ENCODE measurements at places on chromosomes 6 and 20.

DNA sequence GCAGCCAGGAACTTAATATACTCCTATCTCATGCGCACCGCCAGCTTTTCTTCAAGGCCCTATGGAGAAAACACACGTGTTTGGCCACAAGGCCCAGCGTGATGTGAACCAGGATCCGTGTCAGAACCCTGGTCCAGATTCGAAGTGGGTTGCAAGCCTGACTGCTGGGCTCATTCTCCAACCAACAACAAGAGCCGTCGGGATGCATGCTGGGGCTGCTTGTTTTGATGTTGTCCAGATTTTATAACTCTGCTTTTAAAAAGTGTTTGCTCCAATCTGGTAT lies 463 bp upstream of the SLC22A2 start:
- no peak for DNase-seq

DNA sequence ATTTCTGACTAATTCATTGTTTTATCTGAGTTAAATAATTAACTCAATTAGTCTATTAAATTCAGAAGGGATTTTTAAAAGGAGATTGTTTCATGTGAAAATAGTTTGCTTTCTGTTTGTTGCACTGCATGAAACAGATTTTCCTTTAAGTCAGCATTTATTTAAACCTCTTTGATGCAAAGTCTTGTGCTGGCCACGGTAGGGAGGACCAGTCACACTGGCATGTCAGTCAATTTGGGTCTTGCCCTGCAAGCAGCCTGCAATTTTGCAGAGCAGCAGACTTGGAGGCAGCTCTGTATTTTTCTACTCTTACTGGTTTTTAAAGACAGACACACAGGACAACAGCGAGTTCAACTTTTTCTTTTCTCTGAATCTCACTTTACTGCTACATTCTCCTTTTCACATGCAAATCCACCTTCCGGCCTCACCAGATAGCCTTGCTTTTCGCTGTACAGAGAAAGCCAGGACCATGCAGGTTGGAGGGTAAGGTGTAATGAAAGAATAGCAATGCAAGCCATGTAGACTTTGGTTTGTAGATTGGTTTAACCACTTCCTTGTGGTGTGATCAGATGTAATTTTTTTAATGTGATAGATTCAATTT lies 689.9 kb upstream of the AGPAT4 start:
- no peak for DNase-seq

GRCh38 chr20:39504710-39505094 lies 542.6 kb downstream of the DHX35 start:
- DNase-seq, result no peak

- DNase-seq, result no peak
These were observed 1.4 kb downstream of the TOP1 start for GRCh38 chr20:41030061-41030460.

DNA sequence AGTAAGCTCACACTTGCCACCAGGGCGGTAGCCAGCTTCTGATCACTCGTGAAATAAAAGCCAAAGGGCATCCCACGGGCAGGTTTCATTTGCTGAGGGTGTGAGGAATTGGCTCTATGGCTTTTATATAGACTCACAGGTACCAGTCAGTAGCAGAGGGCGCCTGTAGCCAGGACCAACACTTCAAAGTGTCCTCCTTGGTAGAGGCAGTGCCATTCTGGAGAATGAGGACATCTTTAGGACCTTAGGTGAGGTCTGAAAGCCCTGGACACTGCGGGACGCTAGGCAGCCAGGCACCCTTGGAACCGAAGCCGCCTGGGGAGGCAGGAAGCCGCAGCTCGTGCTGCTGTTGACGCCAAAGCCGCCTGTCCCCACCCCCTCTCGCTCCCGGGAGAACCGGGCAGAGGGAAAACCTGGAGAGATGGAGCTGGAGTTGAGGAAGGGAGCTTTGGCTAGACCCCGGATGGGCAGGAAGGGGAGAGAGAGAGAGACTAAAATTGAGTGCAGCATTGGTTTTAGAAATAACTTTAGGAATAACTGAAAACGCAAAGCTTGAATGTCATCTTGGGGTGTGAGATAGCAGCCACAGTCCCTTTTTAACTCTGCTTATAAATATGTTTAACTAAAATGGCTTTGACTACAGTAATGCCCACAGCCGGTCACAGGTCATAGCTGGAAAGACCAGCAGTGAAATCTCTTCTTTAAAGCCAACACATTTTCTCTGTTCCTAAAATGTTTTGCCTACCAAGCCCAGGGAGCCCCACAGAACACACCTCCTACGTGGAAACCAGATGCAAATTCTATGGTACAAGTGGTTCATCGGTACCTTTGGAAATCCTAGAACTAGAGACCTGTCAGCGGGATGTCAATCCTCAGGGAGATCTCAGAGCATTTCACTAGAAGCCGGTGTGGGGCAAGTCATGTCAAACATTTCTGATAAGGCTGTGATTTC lies 128.5 kb upstream of the CDYL start:
- no peak for DNase-seq

DNA sequence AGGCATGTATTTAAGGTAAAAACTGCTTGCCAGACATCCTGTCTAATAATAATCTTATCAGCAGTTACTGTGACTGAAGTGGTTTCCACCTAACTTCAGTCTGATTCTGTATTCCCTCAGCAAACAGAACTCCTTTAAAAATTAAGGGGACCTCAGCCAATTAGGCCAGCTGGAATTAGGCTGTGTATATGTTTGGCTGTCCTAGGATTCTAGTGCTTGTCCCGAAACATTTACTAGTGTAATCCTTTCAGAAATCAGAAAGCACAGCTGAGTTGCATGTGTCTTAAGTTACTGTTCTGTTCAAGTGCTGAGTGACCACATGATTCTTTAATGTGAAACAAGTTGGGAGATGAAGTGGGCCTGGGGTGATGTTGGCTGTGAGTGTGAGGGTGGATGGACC lies 120.9 kb upstream of the SUPT3H start:
- DNase-seq, result no peak

- no peak for DNase-seq
These were observed 41.8 kb upstream of the TOP1 start for GRCh38 chr20:40986774-40987173.

- no peak for DNase-seq
These were observed 5.2 kb downstream of the MBOAT1 start for GRCh38 chr6:20207088-20207418.

DNA sequence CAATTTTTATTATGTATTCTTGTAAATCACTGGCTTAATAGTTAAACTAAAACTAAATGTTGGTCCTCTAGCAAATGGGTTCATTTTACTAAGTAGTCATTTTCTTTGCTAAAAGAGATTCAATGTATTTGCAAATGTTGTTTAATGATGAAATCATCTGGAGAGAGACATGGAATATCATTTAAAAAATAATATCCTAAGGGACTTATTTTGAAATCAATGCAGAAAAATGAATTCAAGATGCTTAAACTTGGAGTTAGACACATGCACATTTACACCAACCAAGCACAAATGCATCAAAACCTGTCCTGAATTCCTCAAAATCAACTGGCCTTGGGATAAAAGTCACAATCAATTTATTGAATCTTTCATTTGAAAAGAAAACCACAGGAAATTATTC lies 165.0 kb upstream of the RNF217 start:
- no peak for DNase-seq

GRCh38 chr6:26202811-26203583 lies 115.8 kb downstream of the HFE start:
- DNase-seq, result no peak

GRCh38 chr6:118223316-118223715 lies 316.3 kb downstream of the SLC35F1 start:
- DNase-seq, result no peak

- no peak for DNase-seq
These were observed 104.9 kb upstream of the SYNDIG1 start for GRCh38 chr20:24364482-24364881.

DNA sequence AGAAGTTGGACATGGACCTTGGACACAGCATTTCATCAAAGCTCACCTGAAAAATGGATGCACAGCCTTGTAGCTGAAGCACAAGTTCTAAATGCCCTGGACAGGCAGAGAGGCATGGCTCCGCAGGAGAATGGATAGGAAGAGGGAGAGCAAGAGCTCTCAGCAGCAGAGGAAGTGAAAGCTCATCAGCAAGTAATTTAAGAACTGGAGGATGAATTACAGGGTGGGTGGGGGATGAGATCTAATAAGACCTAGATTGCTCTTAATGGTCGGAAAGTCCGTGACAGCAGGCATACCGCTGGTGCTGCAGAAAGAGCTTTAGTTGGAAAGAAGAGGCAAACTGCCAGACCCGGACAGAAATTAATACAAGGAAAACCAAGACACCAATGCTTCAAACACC lies 37.3 kb upstream of the SAYSD1 start:
- DNase-seq, result no peak

DNA sequence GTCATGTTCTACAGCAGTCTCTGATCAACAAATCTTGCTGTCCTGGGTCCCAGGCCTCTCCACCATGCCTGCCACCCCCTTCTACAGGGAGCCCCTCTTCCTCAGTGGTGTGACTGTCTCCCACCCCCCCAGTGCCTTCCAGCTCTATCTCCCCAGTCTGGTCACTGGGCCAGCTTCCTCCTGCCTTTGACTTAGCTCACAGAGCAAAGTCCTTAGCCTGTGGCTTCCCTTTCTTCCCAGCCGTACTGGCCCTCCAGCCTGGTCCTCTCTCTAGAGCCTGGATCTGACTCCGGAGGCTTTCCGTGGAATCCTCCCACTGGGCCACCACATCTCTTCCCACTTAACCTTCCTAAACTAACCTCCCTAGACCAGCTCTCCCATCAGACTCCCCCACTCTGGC lies 17.0 kb downstream of the MAPK13 start:
- DNase-seq, result no peak

DNA sequence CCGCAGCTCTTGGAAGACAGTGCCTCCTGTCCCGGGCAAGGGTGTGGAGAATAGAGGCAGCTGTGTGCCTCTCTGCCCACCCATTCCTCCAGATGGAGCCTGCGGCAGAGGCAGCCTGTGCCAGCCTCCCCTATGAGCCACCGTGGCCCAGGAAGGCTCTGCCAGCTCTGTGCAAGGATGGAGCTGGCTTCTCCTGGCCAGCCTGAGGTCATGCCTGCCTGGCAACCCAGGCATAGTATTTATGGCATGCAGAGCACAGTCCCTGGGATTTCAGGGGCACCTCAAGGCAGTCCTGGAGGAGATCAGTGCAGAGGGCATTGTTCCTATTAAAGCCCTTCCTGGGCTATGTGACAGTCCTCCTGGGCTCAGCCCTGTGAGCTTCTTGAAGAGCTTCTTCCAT lies 1.5 kb downstream of the EPB41L1 start:
- DNase-seq, result no peak

DNA sequence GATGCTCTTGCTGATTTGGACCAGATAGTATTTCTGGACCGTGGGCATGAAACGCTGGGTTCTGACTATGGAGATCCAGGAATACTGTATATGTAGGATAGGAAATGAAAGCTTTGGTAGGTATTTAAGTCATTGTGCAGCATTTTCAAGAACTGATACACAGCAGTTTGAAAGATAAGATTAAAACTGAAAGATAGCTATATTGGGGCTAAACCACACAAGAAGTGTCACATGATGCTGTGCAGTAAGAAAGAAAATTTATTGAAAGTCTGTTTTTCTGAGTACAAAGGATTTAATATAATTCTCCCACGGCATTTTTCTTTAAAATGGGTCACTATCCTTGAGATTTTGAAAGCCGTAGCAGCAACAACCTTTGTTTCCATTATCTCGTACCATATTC lies 305 bp downstream of the IL17A start:
- DNase-seq, result no peak

GRCh38 chr6:53033764-53034163 lies 31.4 kb upstream of the FBXO9 start:
- DNase-seq, result no peak

GRCh38 chr6:35833536-35833935 lies 28.4 kb downstream of the LHFPL5 start:
- no peak for DNase-seq

DNA sequence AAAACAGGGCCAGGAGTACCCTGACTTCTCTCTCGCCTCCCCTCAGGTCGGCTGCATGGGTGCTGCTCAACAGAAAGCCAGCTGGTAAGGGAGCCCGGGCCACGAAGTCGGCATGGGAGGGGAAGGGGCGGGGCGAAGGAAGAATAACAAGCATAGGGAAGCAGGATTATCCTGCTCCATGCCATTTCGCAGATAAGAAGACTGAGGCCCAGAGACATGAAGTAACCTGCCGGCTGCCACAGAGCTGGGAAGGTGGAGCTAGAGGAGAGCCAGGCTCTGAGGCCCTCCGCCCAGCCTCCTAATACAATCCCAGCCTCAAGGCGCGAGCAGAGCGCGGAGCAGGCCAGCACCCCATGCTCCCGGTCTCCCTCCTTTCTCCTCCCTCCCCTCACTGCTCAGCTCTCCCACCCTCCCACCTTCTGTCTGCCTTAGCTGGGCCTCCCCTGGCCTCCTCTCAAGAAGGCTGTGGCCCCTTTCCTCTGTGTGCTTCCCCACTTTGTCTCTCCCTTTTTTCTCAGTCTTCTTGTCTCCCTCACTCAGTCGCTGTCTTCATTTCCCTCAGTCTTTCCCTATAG lies 13.2 kb upstream of the HMGA1 start:
- DNase-seq, result no peak

GRCh38 chr6:105401247-105402089 lies 1.4 kb downstream of the PREP start:
- no peak for DNase-seq

DNA sequence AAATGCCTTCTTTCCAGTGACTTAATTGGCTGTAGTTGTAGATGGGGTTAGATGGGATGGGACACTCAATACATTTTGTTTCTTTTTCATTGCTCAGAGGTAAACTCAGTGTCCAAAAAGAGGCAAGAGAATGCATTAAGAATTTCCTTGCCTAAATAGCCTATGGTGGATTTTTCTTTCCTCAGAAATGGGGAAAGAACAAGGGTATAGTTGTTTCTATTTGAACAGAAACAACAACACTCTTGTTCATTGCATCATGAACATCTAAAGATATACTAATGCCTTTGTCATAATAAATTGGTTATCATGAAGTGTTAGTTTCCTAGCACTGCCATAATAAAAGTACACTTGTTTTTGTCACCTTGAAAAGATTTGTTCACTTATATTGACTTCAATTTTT lies 14.6 kb upstream of the DEFB123 start:
- no peak for DNase-seq

- no peak for DNase-seq
These were observed 13.4 kb downstream of the CAPN11 start for GRCh38 chr6:44171899-44172546.

GRCh38 chr20:54668271-54669039 lies 193.1 kb downstream of the DOK5 start:
- no peak for DNase-seq

GRCh38 chr6:107983811-107984210 lies 25.8 kb upstream of the SEC63 start:
- no peak for DNase-seq

DNA sequence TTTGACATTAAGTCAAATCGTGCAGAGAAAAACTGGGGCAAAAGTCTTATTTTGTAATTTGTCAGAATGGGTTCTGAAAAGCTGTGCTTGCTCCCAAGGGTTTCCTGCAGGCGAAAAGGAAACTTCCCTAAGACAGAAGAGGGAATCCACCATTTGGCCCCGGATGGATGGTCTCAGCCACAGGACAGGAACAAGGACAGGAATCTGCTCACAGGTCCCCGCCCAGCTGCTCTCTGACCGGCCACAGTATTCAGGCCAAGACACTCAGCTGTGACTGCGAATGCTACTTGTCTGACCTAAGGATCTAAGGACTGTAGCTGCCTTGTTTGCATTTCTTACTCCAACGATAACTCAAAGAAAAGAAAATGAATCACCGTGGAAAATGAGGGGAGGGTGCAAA lies 197.0 kb downstream of the BMP7 start:
- no peak for DNase-seq
